CD4-positive, CD25-positive, alpha-beta regulatory T cell (primary cell): ENCODE measurements at places on chromosomes 3 and 15. TPM values are rescaled to one million over a fixed set of nuclear protein-coding genes. Genes with fewer than 3 reads are reported as not detected.

DCBLD2 gene
- total RNA-seq, result 1.5 TPM

CD80 gene
- 24.2 TPM for total RNA-seq

FSIP1 gene
- total RNA-seq, result 0.25 TPM

ROBO2 gene
- total RNA-seq, result not detected

GOLGA8N gene
- total RNA-seq, result 1.4 TPM

NUP210 gene
- total RNA-seq, result 125 TPM

GRCh38 chr15:88337993-88338392 lies 81.5 kb upstream of the NTRK3 start:
- DNase-seq, result no peak

DNA sequence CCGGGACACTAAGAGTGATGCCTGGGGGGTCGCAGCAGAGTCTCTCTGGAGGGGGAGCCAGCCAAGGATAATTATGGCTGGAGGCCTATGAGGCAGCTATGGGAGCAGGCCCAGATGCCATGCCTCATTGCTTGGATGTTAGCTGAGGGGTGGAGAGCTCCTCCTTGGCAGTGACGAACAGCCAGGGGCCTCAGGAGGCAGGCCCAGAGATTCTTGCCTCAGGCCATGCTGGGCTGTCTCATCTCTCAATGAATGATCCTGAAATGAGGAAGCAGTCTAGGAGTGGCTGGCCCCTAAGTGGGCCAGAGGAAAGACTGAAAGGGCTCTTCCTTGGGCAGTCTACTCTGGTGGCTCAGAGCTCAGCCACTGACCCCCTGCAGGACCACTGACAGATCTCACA lies 21.3 kb downstream of the KIF9 start:
- DNase-seq, result no peak

GRCh38 chr3:133268726-133269134 lies 131.1 kb upstream of the BFSP2 start:
- no peak for DNase-seq

GRCh38 chr3:157109267-157110141 lies 50.4 kb downstream of the CCNL1 start:
- DNase-seq, result no peak

GRCh38 chr3:157819270-157820156 lies 286.7 kb downstream of the SHOX2 start:
- DNase-seq, result no peak

DNA sequence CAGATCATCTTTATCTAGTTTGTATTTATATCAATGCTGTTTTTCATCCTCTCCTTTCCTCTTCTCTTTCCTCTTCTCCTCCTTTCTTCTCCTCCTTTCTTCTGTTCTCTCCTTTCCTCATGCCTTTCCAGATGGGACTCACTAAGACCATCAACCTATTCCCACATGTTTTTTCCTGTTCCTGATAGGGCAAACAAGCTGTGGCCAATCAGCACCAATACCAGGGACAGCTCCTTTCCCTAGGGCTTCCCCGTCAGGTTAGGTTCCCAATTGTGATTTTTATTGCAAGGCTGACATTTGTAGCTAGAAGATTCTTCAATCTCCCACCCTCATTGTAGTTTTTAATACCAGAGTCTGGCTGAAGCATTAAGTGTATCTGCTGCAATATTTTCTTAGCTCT lies 76.3 kb upstream of the COL8A1 start:
- no peak for DNase-seq

DNA sequence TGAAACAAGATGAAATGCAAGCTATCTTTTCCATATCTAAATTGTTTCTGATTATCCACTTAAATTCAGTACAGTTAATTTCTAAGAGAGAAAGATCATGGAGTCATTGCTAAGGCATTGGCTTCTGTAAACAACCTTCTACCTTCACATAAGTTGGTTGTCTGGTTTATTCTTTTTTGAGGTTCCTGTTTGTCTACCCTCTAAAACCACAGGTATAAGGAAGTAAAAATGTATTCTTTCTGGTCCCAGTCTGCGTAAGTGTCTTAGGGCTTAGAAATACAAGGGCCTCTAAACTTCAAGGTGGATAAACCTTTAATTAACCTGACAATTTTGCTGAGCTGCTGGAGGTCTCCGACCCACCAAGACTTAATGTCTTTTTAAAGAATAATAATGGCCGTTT lies 3.6 kb upstream of the ATOSA start:
- DNase-seq, result no peak

DNA sequence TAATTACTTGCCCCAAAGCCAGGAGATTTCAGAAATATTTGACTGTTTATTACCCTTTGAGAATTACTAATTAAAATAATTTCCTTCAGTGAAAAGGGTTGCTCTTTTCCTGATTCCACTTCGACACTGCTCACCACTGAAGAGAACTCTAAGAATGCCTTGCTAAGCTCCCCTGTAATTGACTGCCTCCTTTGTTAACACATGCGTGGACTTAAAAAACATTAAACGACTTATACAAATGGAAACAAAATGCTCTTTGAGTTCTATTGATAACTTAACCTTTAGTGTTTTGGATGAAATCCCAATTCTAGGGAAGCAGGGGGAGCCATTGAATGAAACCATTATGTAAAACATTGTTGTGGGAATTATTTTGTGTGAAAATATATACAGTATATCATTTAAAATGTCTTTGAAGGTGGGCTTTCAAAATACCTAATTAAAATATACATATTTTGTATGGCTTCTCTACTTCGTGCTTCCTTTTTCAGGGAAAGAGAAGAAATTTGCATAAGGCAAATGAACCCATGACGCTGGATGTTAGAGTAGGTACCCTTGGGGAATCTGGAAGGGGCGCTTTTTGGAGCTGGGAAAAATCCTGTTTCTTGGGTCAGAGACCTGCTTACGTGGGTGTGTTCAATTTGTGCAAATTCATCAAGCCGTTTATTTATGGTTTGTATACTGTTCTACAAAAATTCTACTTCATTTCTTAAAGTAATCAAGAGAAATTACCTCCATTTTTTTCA lies 64.2 kb downstream of the WWTR1 start:
- DNase-seq, result no peak

DNA sequence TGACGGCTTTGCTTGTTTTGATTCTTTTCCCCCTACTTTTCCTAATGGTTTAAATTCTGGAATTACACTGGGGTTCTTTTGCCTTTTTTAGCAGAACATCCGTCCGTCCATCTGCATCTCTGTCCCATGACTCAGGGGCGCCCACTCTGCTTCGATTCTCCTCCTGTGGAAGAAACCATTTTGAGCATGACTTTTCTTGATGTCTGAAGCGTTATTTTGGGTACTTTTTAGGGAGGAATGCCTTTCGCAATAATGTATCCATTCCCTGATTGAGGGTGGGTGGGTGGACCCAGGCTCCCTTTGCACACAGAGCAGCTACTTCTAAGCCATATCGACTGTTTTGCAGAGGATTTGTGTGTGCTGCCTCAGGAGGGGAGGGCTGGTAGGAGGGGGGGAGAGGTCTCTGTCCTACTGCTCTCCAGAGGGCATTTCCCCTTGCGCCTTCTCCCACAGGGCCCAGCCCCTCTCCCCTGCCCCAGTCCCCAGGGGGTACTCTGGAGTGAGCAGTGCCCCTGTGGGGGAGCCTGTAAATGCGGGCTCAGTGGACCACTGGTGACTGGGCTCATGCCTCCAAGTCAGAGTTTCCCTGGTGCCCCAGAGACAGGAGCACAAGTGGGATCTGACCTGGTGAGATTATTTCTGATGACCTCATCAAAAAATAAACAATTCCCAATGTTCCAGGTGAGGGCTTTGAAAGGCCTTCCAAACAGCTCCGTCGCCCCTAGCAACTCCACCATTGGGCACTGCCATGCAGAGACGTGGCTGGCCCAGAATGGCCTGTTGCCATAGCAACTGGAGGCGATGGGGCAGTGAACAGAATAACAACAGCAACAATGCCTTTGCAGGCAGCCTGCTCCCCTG lies 19.5 kb upstream of the BSN start:
- no peak for DNase-seq

DNA sequence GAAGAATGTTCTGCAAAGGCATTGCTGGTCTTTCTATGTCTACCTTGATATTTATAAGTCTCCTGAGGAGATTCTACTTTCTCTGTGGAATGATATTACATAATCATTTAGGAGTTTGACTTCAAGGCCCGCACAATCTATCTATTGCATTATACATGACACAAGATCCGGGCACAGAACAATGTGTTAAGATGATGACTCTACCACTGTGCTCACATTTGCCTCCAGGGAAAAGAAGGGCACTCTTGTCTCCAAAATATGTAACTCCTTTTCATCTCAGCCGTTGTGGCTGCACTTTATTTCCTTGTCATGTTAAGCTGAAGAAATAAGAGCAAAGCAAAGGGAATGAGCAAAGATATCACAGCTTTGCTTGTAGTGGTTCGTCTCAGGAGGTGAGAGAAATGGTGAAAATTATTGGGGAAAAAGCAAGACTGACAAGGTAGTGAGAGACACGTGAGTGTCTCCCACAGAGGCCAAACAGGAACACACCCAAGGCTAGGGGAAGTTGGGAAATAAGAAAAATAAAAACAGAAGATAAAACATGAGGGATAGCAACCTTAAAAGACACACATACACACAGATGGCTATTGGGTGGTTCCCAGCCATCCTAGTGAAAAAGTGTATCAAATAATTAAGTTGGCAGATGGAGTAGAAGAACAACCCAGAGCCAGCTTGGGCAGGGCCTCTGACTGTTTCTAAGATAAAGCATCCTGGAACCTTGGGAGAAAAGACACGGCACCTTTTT lies 184.3 kb downstream of the P3H2 start:
- DNase-seq, result no peak

- no peak for DNase-seq
Measured at GRCh38 chr15:81825136-81825535, 220.7 kb downstream of the MEX3B start.

GRCh38 chr3:50382722-50383121 lies 23.4 kb upstream of the TMEM115 start:
- DNase-seq, result no peak

DNA sequence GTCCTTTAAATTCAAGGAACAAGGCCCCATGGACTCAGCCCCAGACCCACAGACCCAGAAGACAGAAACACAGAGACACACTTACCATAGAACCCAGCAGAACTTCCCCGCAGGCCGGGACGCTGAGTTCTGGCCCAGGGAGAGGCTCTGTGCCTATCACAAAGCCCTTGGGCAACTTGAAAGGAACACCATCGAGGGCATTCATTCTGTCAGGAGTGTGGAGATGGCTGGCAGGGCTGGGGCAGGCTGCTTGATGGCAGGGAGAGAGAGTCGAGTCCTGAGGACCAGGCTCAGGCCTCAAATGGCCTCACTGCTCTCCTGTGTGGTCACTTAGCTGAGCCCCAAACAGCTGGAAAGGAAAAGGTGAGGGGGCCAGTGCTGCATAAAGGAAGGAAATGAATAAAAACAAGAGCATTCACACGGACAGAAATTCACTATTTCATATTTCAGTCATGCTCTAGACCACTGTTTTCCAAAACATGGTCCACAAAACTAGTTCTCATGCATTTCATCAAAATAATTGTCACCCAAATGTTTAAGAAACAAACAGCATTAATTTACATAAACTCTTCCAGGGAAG lies 8.9 kb downstream of the UBAP1L start:
- DNase-seq, result no peak

DNA sequence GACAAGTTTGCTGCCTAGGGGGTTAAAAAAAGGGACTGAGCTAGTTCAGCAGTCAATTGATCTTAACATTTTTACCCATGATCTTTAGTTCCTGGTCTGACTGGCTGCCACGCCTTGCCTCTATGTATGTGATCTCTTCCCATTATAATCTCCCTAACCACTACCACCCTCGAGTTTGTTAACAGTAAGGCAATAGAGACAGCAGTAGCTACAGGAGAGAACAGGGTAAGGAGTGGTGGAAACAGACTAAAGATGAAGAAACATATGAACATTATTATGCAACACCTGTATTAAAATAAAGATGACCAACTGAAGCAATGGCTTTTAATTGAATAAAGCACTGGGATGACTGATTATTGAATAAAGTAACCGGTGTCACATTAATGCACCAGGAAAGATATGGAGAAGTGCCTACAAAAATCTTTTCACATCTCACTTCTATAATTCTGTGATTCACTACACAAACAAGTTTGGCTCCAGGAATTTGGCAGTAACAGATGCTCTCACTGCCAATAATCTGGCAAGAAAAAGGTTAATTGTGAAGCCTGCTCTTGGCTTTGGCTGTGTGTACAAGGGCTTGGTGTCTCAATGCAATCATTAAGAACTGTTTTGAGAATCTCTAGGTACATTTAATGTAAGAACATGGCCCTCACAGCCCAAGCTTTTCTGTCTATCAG lies 95.7 kb downstream of the HHLA2 start:
- DNase-seq, result no peak

DNA sequence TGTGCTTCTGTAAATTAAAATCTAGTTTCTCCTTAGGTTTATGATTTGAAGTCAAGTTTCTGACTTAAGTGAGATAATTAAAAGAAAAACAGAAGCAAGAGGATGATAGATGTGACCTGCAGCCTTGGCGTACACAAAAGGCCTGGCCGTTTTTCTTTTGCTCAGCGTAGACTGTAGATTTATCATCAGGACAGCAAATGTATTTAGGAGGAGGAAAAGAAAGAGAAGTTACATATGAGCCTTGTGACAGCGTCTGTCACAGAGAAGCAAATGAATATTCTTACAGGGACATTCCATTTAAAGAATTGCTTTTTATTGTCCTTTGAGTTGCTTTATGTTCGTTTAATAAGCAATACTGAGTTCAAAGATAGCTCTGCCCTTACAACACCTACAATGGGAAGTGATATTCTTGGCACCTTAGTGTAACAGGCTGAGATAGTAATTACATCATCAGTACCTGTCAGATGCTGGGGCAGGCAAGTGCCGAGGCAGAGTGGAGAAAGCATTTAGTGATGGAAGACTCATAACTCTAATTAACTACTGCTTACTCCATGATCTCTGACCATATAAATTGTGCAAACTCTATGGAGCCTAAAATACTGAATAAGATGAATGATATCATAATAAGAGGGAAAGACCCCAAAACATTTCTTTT lies 311.5 kb downstream of the MFSD1 start:
- no peak for DNase-seq

- no peak for DNase-seq
Measured at GRCh38 chr3:43423142-43423541, 136.8 kb downstream of the SNRK start.

GRCh38 chr3:123719862-123720453 lies 135.1 kb upstream of the HACD2 start:
- DNase-seq, result no peak

DNA sequence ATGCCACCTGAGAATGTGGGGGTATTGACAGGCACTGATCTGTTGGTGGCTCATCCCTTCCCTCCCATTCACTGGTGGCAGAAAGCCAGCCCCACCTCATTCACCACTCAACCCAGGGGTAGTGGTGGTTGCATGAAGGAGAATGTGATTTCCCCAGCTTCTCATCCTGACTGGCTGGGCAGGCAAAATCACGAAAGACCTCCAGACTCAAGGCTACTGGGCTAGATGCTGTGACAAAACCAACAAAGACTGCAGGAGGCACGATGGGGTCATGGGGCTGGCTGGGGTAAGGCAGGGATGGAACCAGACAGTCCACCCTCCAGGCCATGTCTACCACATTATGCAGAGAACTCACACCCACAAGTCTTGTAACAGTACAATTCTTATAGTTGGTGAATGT lies 33.9 kb downstream of the FSTL1 start:
- no peak for DNase-seq

- DNase-seq, result no peak
Measured at GRCh38 chr3:134749802-134750553, 45.1 kb upstream of the EPHB1 start.
